Stimulated activated CD8-positive, alpha-beta memory T cell treated with anti-CD3 and anti-CD28 coated beads, Interleukin-12 subunit alpha, Interleukin-12 subunit beta, amount 100 ng/mL, for 1 hour (primary cell): ENCODE measurements at places on chromosomes 13 and 19.
A peak's percentile ranks its signal among the peaks of the same experiment; 100 is the strongest.

DNA sequence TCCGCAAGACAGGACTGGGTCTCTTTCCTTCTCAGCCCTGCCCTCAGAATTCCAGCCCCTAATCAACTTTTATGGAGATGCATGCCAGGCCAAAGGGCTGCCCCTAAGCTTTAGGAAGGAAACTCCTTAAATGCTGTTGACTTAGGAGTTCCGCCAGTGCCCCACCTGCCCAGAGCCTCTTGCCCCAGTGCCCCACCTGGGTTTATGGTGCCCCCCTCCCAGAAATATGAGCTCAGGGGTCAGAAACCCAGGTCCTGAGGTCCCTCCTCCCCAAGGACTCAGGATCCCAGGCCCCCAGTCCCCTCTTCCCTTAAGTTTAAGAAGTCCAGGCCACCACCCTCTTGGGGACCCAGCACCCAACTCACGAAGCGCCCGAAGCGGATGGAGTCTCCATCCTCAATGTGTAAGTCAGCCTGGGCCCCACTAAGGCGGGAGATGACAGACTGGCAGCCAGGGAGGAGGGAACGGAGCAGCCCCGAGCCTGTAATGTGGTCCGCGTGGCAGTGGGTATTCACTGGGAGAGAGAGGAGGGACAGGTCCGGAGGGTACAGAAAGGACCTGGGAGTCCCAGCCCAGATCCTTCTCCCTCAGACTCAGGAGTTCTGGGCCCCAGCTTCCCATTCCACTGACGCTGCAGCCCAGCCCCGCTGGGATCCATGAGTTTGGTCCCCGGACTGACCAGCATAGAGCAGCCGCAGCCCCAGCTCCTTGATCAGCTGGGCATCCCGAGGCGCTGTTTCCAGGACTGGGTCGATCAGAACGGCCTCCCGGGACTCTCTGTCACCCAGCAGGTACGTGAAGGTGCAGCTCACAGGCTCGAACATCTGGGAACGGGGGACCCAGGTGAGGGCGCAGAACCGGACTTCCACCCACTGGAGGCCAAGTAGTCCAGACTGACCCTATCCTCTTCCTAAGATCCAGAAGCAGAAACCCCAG, 897 bp downstream of the ETHE1 start:
- no peak for DNase-seq

- no peak for DNase-seq
Observed at GRCh38 chr13:92187378-92187989, 789.1 kb downstream of the GPC5 start.

GRCh38 chr19:14786421-14786851, 8.1 kb upstream of the ADGRE2 start:
- DNase-seq = no peak

DNA sequence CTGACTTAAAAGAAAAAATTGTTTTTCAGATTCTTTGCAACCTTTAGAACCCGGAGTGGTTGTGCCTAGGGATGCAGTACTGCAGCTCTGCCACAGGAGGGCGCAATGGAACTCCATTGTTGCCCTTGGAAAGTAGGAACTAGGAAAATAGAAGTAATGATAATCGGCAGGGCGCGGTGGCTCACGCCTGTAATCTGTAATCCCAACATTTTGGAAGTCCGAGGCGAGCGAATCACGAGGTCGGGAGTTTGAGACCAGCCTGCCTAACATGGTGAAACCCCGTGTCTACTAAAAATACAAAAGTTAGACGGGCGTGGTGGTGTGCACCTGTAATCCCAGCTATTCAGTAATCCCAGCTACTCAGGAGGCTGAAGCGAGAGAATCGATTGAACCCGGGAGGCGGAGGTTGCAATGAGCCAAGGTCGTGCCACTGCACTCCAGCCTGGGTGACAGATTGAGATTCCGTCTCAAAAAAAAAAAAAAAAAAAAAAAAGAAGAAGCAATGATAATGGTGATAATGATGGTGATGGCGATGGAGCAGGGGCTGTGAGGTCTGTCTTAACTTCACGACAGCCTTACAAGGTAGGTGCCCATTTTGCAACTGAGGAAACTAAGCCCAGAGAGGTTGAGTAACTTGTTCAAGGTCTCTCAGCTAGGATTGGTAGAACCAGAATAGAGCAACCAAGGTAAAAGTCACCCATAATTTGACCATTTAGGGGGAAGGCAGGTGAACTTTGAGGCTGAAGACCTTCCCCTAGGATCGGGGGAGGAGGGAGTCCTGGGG, 5.5 kb upstream of the ADAMTS10 start:
- DNase-seq = peak; percentile 28

DNA sequence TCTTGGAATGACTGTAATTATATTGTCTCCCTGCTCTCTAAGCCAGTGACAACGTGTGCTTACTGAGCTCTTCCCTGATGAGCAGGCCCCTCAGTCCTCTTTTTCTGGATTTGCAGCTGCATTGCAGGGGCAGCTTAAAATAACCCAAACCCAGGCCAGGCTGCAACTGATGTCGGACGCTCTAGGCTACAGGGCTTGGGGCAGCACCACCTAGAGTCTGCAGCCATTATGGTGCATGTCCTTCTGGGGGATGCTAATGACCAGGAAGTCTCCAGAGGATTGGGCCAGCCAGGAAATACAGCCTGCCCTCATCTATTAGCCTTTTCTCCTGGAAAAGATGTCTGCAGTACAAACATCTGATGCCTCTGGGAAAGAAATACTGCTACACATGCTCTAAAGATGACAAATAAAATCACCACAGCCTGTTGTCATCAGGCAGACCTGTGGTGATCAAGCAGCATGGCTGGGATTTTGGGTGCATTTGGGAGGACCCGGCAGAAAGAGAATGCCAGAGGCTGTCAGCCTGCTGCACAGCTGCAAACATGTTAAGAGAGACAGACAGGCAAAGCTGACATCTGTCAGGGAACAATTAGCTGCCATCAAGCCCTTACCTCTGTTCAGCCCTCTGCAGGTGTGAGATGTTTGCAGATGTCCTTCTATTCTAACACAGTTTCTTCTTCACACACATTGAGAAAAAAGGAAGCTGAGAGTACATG, 51.8 kb downstream of the CCDC70 start:
- no peak for DNase-seq

- DNase-seq = no peak
Observed at GRCh38 chr13:79549355-79550106, 68.6 kb downstream of the NDFIP2 start.
